ENCODE measurements at places on chromosomes 6 and 20.

- DNase-seq = no peak
Observed at GRCh38 chr6:133083248-133083967, 157.7 kb upstream of the EYA4 start.

DNA sequence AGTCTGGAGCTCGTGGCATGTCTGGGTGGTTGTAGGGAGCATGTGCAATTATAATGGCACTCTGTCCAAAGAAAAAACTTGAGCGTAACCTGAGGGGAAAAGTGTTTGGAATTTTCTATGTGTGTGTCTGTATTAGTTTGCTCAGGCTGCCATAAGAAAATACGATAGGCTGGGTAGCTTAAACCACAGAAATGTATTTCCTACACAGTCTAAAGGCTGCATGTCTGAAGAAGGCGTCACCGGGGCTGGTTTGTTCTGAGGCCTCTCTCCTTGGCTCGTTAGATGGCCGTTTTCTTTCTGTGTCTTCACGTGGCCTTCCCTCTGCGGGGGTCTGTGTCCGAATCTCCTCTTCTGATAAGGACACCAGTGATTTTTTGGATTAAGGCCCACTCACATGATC is 59.0 kb downstream of the IGF2R start:
- DNase-seq = no peak

DNA sequence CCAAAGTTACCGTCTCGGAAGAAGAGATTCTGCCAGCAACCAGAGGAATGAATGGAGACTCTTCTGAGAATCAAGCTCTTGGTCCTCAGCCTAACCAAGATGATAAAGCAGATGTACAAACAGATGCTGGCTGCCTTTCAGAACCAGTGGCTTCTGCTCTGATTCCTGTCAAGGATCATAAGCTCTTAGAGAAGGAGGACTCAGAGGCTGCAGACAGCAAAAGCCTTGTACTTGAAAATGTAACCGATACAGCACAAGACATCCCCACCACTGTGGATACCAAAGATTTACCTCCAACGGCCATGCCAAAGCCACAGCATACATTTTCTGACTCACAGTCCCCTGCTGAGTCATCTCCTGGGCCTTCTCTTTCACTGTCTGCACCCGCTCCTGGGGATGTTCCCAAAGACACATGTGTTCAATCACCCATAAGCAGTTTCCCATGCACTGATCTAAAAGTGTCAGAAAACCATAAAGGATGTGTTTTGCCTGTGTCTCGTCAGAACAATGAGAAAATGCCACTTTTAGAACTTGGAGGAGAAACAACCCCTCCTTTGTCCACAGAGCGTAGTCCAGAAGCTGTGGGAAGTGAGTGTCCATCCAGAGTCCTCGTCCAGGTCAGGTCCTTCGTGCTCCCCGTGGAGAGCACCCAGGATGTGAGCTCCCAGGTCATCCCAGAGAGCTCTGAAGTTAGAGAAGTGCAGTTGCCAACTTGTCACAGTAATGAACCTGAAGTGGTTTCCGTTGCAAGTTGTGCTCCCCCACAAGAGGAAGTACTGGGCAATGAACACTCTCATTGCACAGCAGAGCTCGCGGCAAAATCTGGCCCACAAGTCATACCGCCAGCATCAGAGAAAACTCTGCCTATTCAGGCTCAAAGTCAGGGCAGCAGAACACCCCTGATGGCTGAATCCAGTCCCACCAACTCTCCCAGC is 109.6 kb downstream of the RTN4IP1 start:
- no peak for DNase-seq

DNA sequence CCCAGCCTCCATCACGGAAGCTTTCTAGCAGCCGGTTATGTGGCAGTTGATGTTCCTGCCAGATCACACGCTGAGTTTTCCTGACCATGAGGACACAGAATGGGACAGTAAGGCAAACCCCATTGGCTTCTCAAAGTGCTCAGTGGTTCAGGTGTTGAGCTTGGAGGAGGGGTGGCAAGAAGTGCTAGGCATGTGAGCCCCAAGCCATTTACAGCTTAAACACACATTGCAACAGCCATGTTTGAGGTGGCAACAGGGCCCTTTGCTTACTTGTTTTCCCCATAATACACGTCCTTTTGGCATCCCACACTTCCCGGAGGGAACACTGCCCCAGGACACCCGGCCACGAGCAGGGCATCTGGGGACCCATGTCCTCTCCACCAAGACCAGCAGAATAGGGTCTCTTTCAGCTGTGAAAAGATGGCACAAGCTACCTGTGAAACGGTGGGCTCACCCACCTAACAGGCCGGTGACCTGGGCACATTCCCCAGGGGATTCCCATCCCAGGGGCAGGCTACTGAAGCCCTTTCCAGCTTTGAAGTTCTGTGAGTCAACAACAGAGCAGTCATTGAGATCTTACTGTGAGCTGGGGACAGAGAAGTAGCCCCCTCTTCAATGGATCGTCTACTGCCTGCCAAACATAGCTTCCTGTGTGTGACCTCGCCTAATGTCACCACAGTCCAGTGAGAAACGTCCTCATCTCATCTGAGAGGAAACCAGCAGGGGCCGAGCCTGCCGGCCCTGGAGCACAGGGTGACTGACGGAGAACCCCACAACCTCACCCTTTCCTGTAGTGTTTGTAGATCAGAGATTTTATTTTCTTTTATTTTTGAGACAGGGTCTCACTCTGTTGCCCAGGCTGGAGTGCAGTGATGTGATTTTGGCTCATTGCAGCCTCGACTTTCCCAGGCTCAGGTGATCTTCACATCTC is 4.0 kb upstream of the TLDC2 start:
- no peak for DNase-seq

DNA sequence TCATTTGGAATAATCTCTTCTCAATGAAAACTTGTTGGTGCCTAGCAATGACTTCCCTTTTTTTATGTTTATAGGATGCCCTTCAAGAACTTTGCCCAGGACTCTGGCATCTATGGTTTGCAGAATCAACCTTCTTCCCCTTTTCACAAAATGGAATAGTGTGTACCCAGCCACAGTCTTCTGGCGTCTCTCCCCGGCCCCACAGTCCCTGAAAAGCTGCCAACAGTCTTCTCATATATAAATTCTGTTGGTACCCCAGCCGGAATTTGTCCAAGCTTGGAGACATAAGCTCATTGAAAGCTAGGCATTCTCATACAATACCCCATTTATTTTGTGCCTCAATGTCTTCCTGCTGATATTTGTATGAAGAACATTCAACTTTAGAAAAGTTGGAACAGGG is 26.4 kb upstream of the MCM3 start:
- DNase-seq = peak; percentile 48

GRCh38 chr6:89536231-89536630 is 102.3 kb downstream of the LYRM2 start:
- DNase-seq = no peak

DNA sequence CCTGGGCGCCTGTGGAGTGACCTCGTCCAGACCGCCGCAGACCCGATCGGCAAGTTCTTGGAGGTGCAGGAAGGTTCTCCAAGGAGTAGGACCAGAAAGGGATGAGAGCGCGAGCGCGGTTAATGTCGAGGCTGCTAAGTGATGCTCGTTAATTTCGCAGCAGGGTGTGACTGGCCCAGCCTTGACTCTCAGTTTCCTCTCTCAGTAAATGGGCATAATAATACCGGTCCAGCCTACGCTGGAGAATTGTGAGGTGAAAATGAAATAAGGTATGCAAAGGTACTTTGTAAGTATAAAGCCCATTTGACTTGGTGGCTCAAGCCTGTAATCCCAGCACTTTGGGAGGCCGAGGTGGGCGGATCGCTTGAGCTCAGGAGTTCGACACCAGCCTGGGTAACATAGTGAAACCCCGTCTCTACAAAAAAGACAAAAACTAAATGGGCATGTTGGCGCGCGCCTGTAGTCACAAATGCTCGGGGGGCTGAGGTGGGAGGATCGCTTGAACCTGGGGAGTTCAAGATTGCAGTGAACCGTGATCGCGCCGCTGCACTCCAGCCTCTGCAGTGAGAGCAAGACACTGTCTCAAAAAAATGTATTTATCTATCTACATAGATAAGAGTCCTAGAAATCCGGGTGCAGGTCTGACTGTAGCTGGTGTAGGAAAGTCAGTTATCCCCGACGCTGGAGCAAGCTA is 634 bp upstream of the BTBD9 start:
- no peak for DNase-seq

GRCh38 chr6:161487694-161488093 is 213.8 kb upstream of the AGPAT4 start:
- no peak for DNase-seq

- no peak for DNase-seq
Observed at GRCh38 chr6:88662163-88662580, 301.2 kb downstream of the RNGTT start.

Measured in hippocampal formation (tissue), 2 donors.